Activated CD8-positive, alpha-beta memory T cell treated with anti-CD3 and anti-CD28 coated beads, Interleukin-2, amount 10 ng/mL, durations not matched to agents 7 days and 5 days (primary cell): ENCODE measurements at places on chromosomes 4 and X. TPM values are rescaled to one million over a fixed set of nuclear protein-coding genes. Genes with fewer than 3 reads are reported as not detected.

DNA sequence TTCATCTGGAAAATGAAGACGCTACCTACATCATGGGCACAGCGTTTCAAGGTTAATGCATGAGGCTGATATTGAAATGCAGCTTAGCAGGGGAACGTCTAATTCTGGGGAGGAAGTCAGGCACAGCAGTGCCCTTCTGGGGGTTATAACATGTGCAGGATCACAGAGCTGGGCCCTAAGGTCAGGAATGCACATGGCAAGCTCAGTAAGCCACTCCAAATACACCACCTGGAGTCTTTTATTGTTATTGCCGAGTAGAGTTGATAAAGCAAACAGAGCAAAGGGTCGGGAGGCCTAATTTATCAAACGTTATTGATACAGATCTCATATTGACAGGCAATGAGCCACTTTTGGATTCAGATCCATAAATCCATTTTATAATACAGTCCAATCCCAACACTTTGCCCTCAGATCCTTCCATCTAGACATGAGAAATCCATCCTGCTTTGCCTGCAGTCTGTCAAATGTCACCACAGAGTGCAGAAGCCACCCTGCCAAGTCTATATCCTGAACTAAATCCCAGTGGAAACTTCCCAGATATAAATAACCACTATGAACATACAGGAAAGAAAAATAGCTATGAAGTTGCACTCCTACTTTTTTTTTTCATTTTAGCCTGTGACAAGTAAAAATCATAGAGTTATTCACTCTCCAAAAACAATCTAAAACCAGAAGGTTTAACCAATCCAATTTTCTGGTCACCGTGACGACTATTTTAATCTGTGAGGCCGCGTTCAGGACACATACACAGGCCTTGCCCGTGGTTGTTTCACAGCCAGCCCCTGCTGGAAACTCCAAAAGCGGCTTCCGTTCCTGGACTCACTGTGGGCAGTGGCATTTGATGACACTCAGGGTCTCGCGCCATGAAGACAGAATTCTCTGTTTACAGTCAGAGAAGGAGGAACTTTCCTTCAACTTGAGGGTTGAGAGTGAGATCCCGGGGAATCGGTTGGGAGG lies 335.4 kb downstream of the DHX15 start:
- no peaks in the 10 kb centered on the region for H3K4me1 ChIP-seq
- H3K27me3 ChIP-seq, result no peaks in the 10 kb centered on the region
- H3K36me3 ChIP-seq, result no peaks in the 10 kb centered on the region
- H3K27ac ChIP-seq, result no peak overlapping the region

- H3K36me3 ChIP-seq, result no peaks in the 10 kb centered on the region
- H3K27ac ChIP-seq, result no peak overlapping the region
- H3K4me3 ChIP-seq, result no peak overlapping the region
- no peaks in the 10 kb centered on the region for H3K4me1 ChIP-seq
- DNase-seq, result no peak
Measured at GRCh38 chr4:17854036-17854435, 43.3 kb downstream of the NCAPG start.

DNA sequence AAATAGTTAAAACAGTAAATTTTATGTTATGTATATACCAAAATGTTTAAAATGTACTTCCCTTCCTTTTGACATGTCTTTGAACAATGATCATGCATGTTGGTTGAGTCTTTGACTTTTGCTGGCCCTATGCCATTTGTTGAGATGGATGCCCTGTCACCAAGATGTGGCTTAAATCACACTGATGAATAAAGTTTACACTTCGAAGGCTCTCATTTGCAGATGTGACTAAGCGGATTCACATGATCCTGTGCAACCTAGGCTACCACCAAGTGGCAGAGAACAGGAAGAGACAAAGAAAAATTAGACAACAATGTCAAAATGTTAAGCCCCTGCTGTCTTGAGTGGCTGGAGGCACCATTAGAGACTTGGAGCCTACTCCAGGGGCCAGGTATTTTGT lies 139.9 kb downstream of the RAB28 start:
- no peak overlapping the region for H3K4me3 ChIP-seq
- no peaks in the 10 kb centered on the region for H3K27me3 ChIP-seq
- peaks cover 8% of the 10 kb centered on the region for H3K4me1 ChIP-seq
- no peak overlapping the region for H3K27ac ChIP-seq
- no peak for DNase-seq
- H3K36me3 ChIP-seq, result peaks cover 3% of the 10 kb centered on the region

GRCh38 chr4:15158406-15159091 lies 156.3 kb downstream of the CPEB2 start:
- no peak overlapping the region for H3K27ac ChIP-seq
- H3K4me1 ChIP-seq, result no peaks in the 10 kb centered on the region
- no peaks in the 10 kb centered on the region for H3K36me3 ChIP-seq
- no peak for DNase-seq
- H3K4me3 ChIP-seq, result no peak overlapping the region

DNA sequence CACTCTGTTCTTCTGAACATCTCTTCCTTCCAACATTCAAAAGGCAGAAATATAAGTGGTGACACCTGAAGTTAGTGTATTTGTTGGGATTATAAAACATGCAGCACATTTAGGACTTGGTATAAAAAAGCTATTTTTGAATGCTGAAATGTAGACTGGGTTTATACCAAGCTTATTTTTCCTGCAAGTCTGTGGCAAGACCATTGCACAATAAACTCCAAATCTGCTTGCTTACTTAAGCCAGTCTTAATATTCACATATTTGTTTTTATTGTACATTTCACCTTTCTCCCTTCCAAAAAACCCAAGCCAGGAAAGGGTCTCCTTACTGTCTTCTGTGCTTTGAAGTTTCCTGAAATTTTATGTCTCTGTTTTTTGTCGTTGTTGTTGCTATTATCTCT lies 63.7 kb downstream of the FHIP1A start:
- no peak overlapping the region for H3K4me3 ChIP-seq
- DNase-seq, result no peak
- H3K27me3 ChIP-seq, result peaks cover 23% of the 10 kb centered on the region
- no peak overlapping the region for H3K27ac ChIP-seq
- no peaks in the 10 kb centered on the region for H3K36me3 ChIP-seq

DNA sequence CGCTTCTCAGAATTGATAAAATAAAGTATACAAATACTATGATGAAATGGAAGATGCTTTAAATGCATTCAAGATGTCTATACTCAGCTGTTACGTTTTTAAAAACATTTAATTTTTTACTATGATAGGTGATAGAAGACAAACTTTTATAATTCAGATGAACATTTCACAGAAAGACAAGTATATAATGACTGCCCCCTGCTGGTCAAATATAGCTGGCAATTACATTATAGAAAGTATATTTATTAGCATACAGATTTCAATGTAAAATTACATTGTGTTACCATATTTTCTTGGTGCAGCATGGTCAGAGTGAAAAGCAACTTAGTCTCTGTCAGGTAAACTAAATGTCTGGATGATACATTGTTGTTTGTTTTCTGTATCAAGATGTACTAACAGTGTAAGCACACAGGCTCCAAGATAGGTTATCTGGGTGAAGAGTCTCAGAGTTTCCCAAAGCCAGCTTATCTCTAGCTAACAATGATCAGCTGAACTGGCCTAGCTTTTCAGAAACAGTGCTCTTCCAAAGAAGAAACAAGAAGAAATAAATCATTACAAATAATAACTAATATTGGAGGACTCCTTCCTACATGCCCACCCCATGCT lies 54.1 kb downstream of the SRPX start:
- H3K27me3 ChIP-seq, result peaks cover 12% of the 10 kb centered on the region
- H3K4me1 ChIP-seq, result no peaks in the 10 kb centered on the region
- no peak overlapping the region for H3K4me3 ChIP-seq
- H3K27ac ChIP-seq, result no peak overlapping the region

DNA sequence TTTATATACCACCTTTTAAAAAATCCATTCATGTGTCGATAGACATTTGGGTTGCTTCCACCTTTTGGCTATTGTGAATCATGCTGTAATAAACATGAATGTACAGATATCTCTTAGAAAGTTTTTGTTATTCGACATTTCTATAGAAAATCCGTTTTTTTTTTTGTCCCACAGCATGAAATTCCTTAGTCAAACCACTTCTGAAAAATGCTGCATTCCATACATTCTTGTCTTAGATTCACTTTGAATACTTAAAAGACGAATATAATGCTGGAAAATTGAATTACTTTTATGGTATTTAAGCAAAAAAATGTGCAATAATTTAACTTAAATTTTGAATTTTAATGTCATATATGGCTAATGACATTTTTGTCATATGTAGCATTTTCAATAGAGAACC lies 1345.5 kb downstream of the TECRL start:
- H3K4me1 ChIP-seq, result no peaks in the 10 kb centered on the region
- no peaks in the 10 kb centered on the region for H3K36me3 ChIP-seq
- no peaks in the 10 kb centered on the region for H3K27me3 ChIP-seq
- DNase-seq, result no peak

TMLHE gene
- total RNA-seq, result 9.2 TPM

OCIAD2 gene
- 76.5 TPM for total RNA-seq

TFE3 gene
- total RNA-seq, result 34.1 TPM

MAGEB4 gene
- total RNA-seq, result not detected
